ENCODE measurements at places on chromosomes 16 and 17.

DNA sequence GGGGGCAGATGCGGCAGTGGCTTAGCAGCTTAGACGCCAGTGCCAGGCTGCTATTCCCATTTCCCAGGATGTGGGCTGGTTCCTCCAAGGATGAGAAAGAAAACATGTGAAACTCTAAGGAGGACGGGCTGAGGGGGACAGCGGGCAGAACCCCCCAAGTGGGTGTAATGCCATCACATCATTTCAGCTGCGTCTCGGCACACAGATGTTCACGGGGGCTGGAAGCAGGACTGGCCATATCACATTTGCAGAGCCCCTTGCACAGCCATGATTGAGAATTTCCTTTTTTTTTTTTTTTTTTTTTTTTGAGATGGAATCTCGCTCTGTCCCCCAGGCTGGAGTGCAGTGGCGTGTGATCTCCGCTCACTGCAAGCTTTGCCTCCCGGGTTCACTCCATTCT is 15.3 kb upstream of the GINS2 start:
- DNase-seq, result no peak

- DNase-seq, result peak; percentile 31
Measured at GRCh38 chr16:71367241-71367976, 8.9 kb downstream of the CALB2 start.

GRCh38 chr17:622356-622755 is 92.3 kb downstream of the VPS53 start:
- no peak for DNase-seq

GRCh38 chr16:85662482-85662812 is 26.3 kb downstream of the GINS2 start:
- no peak for DNase-seq

GRCh38 chr17:12622726-12623125 is 43.0 kb upstream of the MYOCD start:
- DNase-seq, result no peak

GRCh38 chr16:75433732-75434413 is 570 bp upstream of the CFDP1 start:
- no peak for DNase-seq

DNA sequence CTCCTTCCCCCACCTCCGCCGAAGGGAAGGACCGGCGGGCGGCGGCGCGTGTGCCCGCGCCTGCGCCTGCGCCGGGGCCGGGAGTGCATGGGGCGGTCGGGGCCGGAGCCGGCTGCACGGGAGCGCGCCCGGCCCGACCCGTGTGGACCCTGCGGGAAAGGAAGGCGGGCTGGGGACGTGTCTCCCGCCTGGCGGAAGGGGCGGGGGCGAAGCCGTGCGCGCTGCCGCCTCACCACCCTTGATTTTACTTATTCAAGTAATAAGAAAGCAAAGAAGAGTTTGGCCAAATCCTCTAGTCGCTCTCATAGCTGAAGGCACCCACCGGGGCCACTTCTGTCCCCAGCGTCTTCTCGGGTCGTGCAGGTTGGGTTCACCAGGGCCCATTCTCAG is 596 bp upstream of the PFN1 start:
- DNase-seq, result peak; percentile 83

DNA sequence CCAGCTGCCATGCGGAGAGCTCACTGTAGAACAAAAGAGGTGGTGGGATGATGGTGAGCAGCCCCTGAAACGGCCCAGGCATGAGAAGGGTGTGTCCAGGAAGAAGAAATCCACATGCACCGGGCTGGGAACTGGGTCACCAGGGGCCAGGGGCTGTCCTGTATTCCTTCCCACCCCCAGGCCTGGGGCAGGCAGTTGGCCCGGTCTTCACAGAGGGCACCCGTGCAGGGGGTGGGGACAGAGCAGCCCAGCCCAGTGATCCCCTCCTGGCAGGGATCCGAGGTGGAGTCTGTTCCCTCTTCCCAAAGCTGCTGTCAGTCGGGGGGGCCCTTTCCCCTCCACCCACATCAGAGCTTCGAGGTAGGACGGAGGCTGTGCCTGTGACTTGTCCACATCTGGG is 9.2 kb downstream of the HS3ST6 start:
- no peak for DNase-seq

- DNase-seq, result no peak
Measured at GRCh38 chr16:11994143-11995119, 17.9 kb downstream of the SNX29 start.

DNA sequence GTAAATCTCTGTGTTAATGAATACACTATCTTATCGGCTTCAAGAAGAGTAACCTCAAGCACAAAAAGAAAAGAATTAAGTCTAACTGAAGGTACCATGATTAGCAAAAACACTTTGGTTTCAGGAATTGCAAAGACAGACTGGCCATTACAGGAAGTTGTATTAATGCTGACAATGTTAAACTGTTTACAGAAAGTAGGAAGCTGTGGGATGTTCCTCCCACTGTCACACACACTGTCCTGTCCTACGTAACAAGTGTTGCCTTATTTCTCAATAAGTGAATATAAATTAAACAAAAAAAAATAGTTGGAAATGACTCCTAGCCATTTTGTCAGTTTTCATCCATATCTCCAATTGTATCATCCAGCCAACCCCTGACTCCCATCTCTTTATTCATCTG is 8.6 kb downstream of the GNA13 start:
- DNase-seq, result no peak

DNA sequence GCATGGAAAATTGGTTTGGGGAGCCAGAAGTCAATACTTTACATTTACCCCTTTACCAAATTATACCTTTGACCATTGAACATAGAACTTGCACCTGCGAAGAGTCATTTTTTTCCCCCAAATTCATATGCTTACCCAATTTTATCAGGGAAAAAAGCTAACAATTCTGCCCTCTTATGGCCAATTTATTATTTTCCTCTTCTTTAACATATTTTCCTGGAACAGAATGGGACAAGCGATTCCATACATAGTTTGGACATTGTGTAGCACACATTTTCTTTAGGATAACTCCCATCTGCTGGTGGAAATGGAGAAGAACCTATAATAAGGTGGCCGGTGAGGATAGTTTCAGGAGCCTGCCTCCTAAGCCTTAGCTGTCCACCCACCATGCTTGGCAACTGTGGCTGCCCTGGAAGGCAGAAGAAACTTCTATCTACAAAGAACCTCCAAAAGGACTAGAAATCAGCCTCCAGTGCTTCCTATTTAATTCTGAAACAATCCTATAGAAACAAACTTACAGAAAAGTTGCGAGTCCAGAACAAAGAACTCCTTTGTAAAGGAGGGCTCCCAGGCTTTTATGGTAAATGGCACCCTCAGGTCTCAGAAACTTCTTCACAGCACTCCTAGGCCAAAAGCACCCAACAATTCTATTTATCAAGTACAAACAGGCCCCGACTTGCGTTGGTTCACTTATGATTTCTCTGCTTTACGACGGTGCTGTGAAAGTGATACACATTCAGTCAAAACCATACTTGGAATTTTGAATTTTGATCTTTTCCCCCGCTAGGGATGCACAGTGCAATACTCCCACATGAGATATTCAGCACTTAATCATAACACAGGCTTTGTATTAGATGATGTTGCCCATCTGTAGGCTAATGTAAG is 64.1 kb upstream of the CACNG4 start:
- DNase-seq, result no peak

DNA sequence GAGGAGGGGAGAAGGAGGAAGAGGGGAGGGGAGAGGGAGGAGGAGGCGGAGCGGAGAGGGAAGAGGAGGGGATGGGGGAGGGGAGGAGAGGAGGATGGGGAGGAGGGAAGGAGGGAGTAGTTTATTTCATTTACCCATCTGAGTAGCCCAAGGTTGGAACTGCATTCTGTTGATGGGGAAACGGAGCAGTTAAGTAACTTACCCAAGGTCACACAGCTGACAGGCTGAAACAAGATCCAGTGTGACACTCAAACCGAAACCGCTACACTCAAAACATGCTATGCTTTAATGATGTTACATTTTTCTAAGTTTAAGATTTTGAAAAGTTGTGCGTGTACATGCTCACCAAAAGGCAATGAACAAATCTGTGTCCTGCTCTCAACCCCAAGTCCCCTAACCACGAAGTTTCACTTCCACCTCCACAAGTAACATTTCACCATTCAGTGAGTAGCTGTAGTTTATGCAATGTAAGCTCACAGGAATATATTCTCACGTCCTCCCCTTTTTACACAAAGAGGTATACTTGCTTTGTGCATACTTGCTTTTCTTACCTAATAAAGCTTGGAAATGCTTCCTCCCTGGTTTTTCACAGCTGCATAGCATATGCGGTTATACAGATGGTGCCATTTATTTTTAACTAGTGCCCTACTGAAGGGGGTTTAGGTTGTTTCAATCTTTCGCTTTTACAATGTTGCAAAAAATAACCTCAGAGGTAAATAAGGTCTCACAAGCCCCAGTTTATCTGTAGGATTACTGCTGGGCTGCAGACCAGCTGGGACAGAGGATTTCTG is 275.3 kb downstream of the PARN start:
- peak; percentile 21 for DNase-seq

GRCh38 chr17:65576939-65577338 is 15.5 kb upstream of the AXIN2 start:
- no peak for DNase-seq

- no peak for DNase-seq
Measured at GRCh38 chr17:49971848-49972485, 3.0 kb downstream of the DLX4 start.

DNA sequence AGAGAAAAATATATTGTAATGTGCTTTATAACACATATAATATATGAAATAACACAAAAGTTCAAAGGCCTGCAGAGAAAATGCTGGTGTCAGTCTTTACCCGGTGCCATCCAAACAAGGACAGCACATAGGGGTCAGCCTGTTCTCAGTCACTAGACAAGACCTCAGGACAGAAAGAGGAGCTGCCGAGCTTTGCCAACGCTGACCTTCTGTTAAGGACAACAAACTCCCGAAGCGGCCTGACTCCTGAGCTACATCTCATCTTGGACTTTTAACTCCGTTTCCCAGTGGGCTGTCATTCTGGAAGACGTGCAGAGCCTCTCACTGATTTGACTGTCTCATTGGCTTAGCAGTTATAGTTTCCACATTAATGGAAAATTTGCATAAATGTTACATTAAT is 6.9 kb downstream of the ELAC2 start:
- no peak for DNase-seq

GRCh38 chr17:6346156-6346786 is 88.7 kb downstream of the AIPL1 start:
- DNase-seq, result no peak

GRCh38 chr17:37789021-37789565 is 44.2 kb upstream of the HNF1B start:
- DNase-seq, result no peak

- DNase-seq, result no peak
Measured at GRCh38 chr16:3036726-3037315, at the start of gene BICDL2. Gene BICDL2, minus strand, starts transcription at chr16:3036944. Its CDS starts 1,448 bp downstream, at chr16:3035496.

DNA sequence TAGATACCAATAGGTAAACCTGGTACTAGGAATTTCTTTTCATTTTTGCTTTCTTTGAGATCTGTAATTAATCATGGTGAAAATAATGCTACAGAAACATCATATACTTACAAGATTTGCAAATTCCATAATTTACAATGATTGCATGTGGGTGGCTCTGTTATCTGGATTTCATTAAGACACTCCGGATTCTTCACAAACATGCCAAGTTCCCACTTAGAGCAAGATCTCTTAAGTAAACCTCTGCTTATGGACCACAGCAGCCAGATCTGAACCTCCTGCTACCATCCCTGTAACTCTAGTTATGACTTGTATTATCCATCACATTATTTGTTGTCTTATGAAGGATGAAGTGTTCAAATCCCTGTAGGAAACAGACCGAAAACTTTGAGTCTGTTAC is 424.7 kb downstream of the CDH13 start:
- DNase-seq, result no peak

DNA sequence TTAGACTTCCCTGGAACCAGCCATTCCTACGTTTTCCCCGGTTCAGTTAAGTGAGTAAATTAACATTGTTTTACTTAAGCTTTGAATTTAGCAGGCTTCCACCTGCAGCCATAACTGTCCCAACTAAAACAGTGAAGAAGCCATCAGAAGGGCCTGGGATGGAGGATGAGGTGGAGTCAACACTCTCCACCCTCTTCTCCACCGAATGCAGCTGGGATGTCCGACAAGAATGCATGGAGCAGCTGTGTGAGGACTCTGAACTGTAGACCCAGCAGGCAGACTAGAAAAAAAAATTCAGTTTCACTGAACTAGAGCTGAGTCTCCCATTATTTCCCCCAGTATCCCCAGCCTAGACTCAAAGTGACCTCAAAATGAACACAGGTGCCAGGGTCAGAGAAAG is 114.8 kb downstream of the C16orf95 start:
- no peak for DNase-seq

DNA sequence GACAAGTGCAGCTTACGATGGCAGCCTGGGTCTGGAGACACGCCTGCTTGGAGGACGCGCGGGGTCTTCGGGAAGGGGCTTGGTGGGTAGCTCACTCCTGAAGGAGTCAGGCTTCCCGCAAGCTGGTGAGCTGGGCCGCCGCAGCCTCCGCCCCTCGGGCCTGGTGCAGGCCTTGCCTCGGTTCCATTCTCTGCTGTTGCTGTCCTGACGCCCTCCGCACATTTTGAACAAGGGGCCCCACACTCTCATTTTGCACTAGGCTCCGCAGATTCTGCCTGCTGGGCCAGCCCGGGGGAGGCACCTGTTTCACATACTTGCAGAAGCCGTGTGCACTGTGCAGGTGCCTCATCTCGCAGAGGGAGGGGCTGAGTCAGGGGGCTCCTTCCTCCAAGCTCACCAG is 31.9 kb upstream of the CBX4 start:
- DNase-seq, result no peak

- DNase-seq, result no peak
Measured at GRCh38 chr16:58361726-58362125, 30.5 kb upstream of the GINS3 start.

DNA sequence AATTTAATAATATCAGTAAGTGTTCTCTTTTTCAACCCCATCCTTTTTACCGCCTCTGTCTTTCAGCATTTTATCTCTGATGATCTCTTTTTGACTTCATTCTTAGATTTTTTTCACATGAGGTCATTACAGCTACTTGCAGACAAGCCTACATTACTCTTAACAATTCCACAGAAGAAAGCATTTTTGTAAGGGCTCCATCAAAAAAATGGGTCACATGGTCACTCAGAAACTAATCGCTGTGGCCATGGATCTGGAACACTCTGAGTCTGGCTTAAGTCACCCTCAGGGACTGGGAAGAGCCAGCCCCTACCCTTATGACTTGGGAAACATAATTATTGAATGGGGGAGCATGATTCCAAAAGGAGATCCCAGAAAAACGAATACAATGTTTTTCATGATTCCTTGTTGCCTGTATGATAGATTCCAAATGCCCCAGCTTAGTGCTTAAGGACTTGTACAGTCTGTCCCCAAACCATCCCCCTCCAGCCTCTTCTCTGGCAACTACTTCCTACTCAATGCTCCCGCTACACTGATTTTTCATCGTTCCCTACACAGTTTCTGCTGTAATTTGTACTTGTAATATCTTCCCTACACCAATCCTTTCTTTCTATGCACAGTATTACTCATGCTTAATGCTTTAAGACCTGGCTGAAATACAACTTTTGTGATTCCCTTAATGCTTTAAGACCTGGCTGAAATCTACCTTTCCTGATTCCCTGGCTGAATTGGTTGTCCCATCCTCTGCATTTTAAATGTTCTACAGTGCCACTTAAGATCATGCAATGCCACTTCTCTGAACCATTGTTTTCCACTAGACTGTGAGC is 457.8 kb downstream of the HS3ST4 start:
- no peak for DNase-seq

Data from activated T-cell treated with anti-CD3 and anti-CD28 coated beads for 48 hours (primary cell).